Cortex of kidney (tissue), 1 donor: ENCODE measurements at places on chromosomes 2 and 18.

GRCh38 chr2:43312755-43313641, 86.6 kb upstream of the ZFP36L2 start:
- DNase-seq = no peak

DNA sequence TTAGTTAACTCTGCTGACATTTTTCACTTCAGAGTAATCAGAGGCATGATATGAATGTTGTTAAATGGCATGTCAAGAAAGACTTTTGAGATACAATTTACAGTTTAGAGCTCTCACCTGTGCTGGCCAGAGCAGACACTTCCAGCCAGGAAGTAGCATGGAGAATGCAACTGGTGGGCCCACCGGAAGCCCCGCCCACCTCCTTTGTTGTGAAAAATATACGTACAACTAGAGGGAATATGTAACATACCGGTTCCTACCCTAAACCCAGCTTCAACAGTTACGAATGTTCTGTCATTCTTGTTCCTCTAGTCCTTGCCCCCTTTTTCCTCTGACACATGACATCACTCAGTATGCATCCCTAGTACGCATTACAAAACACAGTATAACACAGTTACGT, 70.2 kb upstream of the ITM2C start:
- DNase-seq = no peak

- no peak for DNase-seq
Measured at GRCh38 chr18:77099485-77100370, 32.9 kb downstream of the MBP start.

GRCh38 chr18:67380867-67381266, 135.7 kb downstream of the DSEL start:
- DNase-seq = no peak

GRCh38 chr2:26088038-26088643, 54.3 kb downstream of the RAB10 start:
- DNase-seq = no peak

GRCh38 chr18:75530566-75531211, 103.2 kb upstream of the SMIM21 start:
- DNase-seq = no peak

DNA sequence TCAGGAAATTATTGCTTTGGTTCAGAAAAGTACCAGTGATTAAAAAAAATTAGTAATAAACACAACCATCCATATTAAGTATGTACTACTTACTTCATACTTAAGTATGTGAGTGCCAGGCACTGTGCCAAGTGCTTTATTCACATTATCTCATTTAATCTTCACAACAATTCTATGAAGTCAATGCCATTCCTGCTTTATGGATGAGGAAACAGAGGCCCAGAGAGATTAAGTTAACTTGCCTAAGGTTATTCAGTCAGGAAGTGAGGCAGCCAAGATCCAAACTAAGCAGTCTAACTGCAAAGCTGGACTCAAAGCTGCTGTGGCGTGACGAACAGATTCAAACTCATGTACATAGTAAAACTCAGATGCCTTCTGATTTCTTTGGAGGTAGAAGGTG, 22.3 kb downstream of the DTNB start:
- DNase-seq = no peak

DNA sequence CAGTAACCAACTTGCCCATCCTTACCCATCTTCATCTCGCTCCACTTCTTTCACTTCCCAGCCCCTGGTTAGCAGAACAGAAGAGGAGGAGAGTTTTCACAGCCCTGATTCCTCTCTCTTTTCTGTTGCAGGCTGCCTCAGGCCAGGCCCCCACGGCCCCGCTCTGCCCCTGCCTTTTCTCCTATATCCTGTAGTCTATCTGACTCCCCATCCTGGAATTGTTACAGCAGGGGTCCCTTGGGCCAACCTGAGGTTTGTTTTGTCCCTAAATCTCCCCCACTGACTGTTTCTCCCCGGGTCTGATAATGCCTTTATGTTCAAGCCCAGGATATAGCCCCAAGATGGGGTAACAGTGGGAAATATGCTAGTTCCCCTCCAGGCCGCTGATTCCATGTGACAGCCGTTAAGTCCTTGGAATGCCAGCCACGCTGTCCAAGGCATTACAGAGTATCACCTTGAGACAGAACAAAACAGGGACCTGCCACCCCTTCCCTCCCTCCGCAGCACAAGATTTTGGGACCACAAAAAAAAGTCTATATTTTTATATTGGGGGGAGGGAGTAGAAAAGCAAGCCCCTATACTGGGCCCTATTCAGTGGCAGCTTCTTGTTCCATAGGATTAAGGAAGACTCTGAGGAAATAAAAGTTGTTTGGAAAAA, 1.4 kb downstream of the OST4 start:
- DNase-seq = no peak

DNA sequence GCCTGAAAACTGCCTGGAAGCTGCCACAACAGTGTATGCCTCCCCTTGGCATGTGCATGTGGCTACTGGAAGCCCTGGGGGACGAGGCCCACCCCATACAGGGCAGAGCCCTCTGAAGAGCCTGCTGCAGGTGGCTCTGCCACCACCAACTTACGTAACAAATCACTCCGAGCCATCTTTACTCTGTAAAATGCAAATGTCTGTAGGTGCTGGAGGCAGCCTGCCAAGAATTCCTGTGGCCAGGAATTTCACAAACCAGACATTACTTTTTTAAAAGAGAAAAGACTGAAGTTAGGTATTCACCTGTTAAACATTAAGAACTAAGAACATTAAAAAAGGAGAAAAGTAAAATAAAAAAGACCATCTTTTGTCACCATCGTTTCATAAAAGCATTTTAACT, 106.3 kb downstream of the GPR39 start:
- no peak for DNase-seq

DNA sequence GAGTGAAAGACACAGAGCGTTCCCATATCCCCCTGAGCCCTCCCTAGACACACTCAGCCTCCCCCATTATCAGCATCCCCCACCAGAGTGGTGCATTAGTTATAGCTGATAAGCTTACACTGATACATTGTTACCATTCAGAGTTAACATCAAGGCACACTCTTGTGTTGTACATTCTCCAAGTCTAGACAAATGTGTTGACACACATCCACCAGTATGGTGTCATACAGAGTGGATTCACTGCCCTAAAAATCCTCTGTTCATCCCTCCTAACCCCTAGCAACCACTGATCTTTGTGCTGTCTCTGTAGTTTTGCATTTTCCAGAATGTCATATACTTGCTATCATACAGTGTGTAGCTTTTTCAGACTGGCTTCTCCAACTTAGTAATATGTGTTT, 78.0 kb upstream of the RPL31 start:
- DNase-seq = no peak
